ENCODE measurements at places on chromosomes 13 and 19.

DNA sequence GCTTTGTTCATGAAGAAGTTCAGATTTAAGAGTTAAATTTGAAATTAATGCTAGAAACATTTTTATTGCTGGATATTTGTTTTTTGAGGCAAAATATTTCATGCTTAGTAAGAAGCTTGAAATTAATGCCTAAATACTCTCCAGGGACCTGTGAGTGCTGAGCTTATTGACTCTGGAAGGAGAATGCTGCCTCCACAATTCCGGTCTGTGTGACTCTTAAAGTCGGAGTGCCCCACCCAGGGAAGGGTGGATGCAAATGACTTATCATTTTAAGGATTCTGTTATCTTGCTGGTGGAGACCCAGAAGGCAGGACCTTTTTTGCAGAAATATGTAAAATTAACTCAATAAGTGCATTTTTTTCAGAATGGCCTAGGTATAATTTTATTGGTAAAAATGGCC is 143.8 kb upstream of the RXFP2 start:
- no peak for DNase-seq

- DNase-seq: no peak
Observed at GRCh38 chr19:6238643-6239281, 41.0 kb downstream of the MLLT1 start.

- DNase-seq: no peak
Observed at GRCh38 chr19:6773323-6773931, 919 bp downstream of the VAV1 start.

- DNase-seq: no peak
Observed at GRCh38 chr13:91572944-91573598, 174.7 kb downstream of the GPC5 start.

DNA sequence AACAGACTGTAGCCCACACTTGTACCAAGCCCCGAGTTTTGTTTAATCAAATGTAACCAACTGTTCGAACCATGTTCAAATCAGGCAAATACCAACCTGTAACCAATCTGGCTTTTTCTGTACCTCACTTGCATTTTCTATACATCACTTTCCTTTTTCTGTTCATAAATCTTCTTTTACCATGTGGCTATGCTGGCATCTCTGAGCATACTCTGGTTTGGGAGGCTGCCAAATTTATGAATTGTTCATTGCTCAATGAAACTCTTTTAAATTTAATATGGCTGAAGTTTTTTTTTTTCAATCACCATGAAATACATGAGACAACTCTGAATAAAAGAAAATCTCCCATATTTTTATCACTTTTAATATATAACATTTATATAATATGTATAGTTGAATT is 256.1 kb downstream of the SLITRK6 start:
- no peak for DNase-seq
